Neural crest cell (in vitro differentiated cells): ENCODE measurements at places on chromosomes 1 and 21.

- DNase-seq = no peak
Measured at GRCh38 chr1:39484564-39484963, 6.9 kb upstream of the BMP8A start.

- DNase-seq = no peak
Measured at GRCh38 chr1:223837687-223838086, 8.1 kb downstream of the TP53BP2 start.

- no peak for DNase-seq
Measured at GRCh38 chr1:203743091-203743571, 21.9 kb upstream of the LAX1 start.

- DNase-seq = no peak
Measured at GRCh38 chr21:36835383-36835795, 131.1 kb downstream of the HLCS start.

DNA sequence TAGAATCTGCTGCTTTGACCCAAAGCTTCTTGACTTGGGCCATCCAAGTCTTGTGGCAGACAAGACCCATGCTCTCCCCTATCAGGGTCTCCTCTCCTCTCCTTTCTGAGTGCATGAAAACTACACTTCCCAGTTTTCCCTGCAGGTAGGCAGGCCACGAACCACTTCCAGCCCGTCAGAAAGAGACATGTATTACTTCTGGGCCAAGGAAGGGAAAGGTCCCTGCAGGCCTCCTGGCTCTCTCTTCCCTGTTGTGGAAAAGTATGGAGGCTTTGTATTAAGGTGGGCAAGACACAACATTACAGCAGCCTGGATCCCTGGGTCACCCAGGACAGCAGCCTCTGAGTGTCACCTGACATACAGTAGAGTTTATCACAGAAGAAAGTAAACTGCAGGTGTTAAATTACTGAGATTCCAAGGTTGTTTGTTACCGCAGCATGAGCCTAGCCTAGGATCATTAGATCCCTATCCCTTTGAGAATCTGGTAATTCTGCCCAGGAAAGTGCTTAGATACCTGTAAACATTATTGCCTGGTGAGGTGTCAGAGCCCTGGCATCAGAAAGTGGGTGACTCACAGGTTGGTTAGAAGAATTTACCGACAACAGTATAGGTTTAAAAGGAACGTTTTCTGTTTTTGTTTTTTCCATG lies 717.3 kb downstream of the MATN1 start:
- no peak for DNase-seq

- DNase-seq = no peak
Measured at GRCh38 chr1:12480748-12481362, 137.2 kb downstream of the DHRS3 start.

DNA sequence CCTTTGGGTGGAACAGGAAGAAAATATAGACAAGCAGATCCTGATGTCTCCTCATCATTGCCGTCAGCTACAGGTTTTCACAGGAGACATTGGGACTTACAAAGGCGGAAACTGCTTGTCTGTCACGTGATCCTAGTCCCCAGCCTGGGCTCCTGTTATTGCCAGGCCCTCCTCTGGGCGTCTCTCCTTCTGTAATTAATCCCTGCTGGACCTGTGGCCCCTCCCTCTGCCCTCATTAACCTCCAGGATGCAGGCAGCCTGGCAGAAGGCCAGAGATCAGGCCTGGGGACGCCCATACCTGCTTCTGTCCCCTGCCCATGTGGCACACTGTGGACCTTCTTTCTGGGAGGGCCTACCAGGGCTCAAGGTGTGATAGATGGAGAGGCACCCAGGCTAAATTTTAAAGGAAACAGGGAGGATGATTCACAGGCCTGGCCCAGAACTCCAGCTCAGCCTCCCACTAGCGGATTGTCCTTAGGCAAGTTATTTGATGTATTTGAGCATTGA lies 2.4 kb downstream of the S100A5 start:
- no peak for DNase-seq

GRCh38 chr21:29175408-29176134 lies 45.1 kb downstream of the MAP3K7CL start:
- DNase-seq = no peak

- peak; percentile 68 for DNase-seq
Measured at GRCh38 chr1:43073490-43074230, 98.4 kb downstream of the EBNA1BP2 start.

- DNase-seq = no peak
Measured at GRCh38 chr1:232166942-232167341, 463.0 kb downstream of the SIPA1L2 start.

DNA sequence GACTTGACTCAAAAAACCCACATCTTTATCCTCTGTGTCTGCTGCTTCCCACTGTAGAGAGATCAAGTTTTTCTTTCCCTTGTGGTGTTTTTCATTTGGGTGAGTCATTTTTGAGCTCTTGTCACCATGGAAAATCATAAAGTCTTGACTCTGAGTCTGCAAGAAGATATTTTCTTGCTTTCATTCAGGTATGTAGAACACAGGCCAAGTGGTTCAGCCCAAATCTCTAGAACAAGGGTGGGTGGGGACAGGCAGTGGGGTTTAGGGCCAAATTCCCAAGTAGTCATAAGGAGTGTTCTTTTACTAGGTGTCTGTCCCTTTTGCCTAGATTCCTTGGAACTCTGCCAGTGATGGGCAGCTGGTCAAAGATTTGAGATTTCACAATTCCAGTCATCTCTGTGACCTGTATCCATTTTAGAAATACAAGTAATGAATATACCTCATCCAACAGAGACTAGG lies 21.5 kb upstream of the ARHGAP29 start:
- DNase-seq = no peak

- peak; percentile 24 for DNase-seq
Measured at GRCh38 chr1:186605762-186606350, 74.4 kb downstream of the PTGS2 start.

DNA sequence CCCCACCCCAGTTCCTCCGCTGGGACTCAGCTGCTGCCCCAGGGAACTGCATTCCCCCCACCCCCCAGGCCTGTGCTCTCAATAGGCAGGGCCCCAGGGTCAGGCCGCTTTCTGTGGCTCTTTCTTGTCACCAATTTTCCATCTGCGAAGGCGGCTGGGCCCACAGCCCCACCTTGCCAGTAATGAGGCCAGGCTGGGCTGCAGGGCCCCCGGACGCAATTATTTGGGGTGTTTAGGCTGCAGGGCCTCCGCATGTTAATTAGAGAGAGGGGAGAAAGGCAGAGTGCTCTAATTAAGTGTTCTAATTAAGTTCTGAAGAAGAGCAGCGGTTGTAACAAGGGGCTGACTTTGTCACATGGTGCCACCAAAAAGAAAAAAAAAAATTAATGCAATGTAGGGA lies 71.8 kb downstream of the EPHB2 start:
- DNase-seq = no peak

- no peak for DNase-seq
Measured at GRCh38 chr1:64974288-64974825, 8.0 kb upstream of the JAK1 start.

DNA sequence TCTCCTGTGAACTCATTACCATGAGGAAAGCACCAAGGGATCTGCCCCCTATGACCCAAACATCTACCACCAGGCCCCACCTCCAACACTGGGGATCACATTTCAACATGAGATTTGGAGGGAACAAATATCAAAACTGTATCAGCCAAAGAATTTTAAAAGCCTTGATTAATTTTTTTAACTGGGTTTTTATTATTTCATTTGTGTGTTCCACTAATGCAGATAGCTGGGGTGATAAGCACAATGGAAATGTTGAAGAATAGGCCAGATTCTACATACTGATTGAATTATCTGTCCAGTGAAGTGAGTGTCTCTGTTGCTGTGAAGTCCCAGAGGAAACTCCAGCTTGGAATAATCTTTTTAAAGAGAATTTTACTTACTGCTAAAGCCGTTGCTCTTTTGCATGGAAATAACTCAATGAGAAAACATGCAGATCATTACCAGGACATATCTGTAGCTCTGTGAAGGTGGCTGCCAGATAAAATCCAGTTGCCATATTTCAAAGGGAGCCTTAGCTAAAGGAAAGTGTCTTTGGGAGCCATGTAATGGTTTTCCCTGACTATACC lies 44.4 kb upstream of the DHCR24 start:
- no peak for DNase-seq

DNA sequence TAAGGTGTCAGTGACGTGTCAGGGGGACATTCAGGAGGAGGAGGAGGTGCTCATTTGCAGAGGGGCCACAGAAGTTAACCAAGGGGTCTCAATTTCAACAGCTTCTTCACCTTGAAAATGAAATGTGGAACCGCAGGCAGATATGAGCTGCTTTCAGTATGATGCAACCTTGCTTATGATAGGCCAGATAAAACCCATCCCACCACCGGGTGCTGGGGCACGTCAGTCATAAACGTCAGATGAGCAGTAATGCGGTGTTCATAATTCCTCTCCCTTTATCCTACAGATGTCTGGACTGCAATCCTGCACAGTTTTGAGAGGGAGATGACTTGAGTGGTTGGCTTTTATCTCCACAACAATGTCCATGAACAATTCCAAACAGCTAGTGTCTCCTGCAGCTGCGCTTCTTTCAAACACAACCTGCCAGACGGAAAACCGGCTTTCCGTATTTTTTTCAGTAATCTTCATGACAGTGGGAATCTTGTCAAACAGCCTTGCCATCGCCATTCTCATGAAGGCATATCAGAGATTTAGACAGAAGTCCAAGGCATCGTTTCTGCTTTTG lies 1.7 kb downstream of the PTGFR start:
- no peak for DNase-seq

DNA sequence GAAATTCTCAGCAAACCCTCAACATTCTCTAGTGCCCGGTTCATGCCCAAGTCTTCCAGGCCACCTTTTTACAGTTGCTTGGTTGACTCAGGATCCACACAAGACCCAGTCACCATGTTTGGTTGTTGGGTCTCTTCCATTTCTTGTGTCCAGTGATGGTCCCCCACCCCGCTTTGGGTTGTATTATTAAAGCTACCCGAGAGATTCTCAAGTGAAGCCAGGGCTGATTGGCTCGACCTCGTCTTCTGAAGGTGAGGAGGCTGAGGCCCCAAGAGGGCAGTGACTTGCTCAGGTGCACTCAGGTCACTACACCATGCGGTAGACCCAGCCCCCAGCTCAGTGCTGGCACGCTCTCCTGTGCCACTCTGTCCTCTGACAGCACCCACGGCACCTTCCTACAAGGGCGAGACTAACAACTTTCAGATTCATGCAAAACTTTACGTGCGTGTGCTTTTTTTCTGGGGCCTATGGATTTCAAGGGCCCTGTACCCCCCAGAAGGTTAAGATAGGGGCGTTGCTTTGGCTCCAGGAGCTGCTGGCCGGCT lies 50.3 kb downstream of the CAPN9 start:
- DNase-seq = no peak

DNA sequence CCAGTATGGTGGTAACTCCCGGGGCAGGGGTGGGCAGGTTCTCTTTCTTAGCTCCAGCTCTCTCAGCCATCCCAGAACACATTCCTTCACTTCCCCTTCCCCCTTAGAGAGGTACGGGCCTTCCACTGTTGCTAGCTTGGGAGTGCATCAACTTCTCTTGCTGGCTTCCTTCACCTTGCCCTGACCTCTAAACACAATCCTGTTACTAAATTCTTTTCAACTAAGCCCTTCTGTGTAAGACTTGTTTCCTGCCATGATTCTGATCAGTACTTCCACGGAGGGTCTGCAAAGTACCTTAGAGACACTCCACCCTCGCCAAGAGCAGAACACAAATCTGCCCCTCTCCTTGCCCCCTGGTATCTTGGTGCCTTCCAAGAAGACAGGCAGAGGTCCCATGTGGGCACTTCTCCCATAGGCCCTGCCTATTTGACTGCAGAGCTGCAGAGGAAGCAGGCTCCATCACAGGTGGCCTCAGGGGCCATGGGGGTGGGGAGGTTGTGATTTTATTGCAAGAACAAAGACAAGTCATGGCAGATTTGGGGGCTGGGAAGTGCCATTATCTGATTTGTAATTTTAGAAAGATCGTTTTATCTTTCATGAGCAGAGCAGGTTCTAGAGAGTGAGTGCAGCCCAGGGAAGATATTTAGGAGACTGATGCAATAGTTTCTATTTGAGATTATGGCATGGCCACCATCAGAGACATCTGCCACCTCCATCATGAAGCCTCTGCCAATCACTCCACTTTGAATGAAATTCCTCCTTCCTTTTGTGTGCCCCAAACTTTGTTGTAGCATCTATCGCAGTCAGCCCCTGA lies 182.5 kb upstream of the JUN start:
- DNase-seq = no peak

- DNase-seq = no peak
Measured at GRCh38 chr1:233114860-233115259, 164.4 kb downstream of the NTPCR start.

GRCh38 chr1:87051965-87052364 lies 137.5 kb downstream of the HS2ST1 start:
- no peak for DNase-seq

DNA sequence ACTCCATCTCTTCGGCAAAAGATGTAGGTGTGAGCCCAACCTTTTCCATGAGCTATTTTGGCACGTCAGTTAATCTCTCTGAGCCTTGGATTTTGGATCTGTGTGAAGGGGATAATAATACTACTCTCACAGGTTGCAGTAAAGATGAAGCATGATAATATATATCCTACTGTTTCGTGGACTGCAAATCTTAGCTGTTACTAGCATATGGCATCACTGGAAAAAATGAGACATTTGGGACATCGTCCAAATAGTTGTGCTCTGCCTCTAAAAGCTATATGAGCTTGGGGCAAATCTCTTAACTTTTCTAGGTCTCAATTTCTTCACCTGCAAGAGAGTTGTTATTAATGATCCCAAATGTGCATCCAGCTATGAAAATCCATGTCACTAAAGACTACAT lies 147.4 kb upstream of the ZRANB2 start:
- no peak for DNase-seq

- no peak for DNase-seq
Measured at GRCh38 chr21:45405819-45406762, 1.1 kb downstream of the COL18A1 start.

GRCh38 chr1:11058595-11059154 lies 1.1 kb downstream of the SRM start:
- DNase-seq = no peak

GRCh38 chr1:53367503-53368313 lies 39.8 kb upstream of the LRP8 start:
- no peak for DNase-seq

GRCh38 chr1:230518511-230518910 lies 92.4 kb upstream of the PGBD5 start:
- no peak for DNase-seq

DNA sequence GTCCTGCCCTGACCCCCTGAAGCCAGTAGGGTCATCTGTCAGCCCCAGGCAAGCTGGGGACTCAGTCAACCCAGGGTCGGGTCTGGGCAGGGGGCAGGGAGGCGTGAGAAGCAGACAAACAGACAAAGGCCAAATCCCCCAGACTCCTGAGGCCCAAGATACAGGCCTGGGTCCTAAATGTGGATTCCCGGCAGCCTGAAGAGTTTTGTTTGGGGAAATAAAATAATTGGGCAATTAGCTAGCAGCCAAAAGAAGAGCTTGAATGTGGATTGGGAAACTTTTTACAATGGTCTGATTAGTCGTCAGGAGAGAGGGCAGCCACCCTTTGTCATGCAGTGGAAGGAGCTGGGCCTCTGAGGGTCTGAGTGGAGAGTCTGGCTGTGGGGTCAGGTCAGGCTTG lies 4.5 kb upstream of the LEFTY2 start:
- DNase-seq = no peak
